ENCODE measurements at places on chromosomes 2 and 18.

- DNase-seq = no peak
Measured at GRCh38 chr18:22639026-22639463, 221.3 kb upstream of the CTAGE1 start.

GRCh38 chr2:230908595-230909191 is 16.3 kb downstream of the GPR55 start:
- DNase-seq = no peak

DNA sequence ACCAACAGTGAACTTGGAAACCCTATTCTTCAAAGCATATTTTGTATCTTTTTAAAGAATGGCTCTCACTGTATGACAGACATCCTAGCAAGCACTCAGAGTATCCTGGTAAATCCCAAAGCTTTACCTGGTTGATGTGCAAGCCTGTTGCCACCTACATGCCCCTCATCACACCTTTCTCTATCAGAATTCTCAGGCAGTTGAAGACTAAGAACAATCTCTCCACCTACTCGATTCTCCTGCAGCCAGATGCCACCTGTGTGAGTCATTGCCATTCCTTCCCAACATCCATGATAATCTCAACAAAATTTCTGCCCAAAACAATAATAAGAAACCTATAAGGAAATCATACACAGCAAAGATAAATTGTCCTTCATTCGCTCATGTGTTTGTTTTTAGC is 659.8 kb downstream of the BCL11A start:
- DNase-seq = no peak

GRCh38 chr2:99974682-99975375 is 167.6 kb downstream of the AFF3 start:
- no peak for DNase-seq

DNA sequence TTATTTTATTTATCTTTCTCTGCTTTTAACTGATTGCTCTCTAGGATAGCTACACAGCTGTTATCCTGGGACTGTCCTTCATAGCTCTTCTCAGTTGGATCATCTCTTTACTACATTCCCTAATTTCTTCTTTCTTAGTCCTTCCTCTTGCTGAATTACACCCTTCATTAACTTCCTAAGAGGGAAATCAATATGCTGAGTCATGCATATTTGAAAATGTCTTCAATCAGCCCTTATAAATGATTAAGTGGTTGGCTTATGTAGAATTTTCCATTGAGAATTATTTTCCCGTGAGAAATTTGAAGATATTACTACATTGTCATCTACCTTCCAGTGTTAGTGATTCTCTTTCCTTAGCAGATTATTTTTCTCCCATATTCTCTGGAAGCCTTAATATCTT is 214.2 kb downstream of the SOCS6 start:
- no peak for DNase-seq
